ENCODE measurements at places on chromosomes 5 and 9.

- no peak for DNase-seq
Observed at GRCh38 chr9:115413304-115413703, 295.3 kb upstream of the TNC start.

- no peak for DNase-seq
Observed at GRCh38 chr9:105290418-105290817, 46.0 kb downstream of the SLC44A1 start.

GRCh38 chr5:33679791-33680190, 212.0 kb downstream of the ADAMTS12 start:
- DNase-seq = no peak

DNA sequence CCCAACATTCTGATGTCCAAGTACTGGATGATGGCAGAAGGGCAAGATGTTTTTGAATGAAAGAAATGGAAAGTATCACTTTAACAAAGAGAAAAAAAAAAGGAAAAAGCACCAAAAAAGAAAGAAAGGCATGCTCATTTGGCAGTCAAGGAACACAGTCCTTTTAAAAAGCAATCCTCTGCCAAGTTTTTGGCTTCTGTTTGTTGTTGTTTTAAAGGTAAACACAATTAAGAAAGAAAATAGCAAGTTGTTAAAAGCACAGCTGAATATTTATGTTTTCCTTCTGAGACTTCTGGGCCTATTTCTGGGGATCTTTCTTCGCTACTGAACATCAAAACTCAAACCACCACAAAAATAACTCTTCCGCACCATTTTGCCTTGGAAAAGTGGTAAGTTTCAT, 162.1 kb downstream of the TRPM3 start:
- no peak for DNase-seq

GRCh38 chr9:127058645-127059021, 63.8 kb downstream of the ANGPTL2 start:
- no peak for DNase-seq

DNA sequence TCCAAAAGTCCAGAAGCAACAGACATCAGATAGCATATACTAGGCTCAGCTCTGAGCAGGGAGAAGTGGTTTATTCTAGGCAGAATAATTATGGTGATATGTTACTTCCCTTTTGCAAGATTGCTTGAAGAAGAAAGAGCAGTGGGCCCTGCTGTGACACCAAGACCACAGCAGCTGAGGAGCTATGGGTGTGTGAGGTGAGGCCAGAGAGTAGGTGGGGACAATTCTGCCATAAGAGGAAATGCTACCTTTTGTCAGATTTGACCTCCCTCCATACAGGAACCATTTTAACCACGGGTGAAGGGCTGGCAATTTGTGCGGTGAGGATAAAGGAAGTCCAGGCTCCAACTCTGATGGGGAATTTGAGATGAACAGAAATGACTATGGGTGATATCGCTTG, 51.3 kb downstream of the TNFSF15 start:
- no peak for DNase-seq

DNA sequence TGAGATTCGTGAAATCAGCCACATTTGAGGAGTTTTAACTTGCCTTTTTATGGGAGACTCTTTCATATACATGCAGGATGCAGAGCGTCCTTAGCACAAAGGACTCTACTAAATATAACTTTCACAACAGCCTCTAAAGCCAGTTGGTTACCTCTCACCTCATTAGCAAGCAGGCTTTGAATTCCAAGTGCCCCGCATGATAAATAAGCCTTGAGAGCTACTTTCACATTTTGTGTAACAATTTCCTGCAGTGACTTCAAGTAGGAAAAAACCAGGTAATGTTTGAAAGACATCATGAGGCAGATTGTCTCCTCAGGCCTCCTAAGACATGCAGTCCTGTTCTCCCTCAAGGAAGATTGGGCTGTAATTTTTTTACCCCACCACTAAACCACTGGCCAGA, 50.5 kb downstream of the RALGPS1 start:
- no peak for DNase-seq

- DNase-seq = no peak
Observed at GRCh38 chr5:132295505-132296411, 1.6 kb downstream of the SLC22A4 start.

- no peak for DNase-seq
Observed at GRCh38 chr9:92952906-92953610, 5.7 kb downstream of the FGD3 start.

- DNase-seq = no peak
Observed at GRCh38 chr5:68161156-68161555, 54.4 kb upstream of the PIK3R1 start.

GRCh38 chr5:65172486-65173129, 309.1 kb downstream of the ADAMTS6 start:
- no peak for DNase-seq

DNA sequence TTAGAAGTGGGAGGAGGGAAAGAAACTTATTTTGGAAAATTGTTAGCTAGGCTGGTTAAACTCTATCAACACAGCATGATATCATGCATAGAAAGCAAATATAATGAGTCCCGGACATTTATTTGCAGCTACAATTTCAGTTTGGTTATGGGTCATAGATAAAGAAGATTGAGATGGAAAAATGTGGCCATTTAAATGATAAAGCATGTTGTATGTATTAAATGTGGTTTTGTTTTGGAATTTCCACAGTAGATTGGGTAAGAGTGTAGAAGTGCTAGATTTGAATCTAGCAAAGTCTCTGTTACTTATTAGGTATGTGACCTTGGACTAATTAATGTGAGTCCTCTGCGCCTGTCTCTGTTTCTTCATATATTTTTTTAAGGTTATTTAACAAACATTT, 217.4 kb downstream of the KDM4C start:
- DNase-seq = no peak

GRCh38 chr5:150064681-150065220, 21.6 kb downstream of the CSF1R start:
- DNase-seq = no peak

GRCh38 chr9:79652598-79652997, 80.8 kb downstream of the TLE4 start:
- no peak for DNase-seq

DNA sequence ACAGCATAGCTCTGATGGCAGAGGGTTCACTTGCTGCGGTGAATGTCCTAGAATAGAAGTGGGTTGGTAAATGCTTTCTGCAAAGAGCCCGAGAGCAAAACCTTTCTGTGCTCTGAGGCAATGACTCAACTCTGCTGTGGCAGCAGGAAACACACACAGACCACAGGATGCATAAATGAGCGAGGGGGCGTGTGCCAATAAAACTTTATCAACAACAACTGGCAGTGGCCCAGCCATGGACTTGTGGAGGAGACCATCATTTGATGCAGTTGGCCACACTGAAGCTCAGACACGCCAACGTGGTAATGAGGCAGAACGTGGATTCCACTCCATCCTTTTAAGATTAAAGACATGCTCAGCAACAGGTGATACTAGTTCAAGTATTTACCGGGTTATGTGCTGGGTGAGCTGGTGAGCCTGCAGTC, 6.8 kb downstream of the MRPL36 start:
- DNase-seq = peak; percentile 90

- no peak for DNase-seq
Observed at GRCh38 chr5:171703146-171703545, 82.5 kb upstream of the SMIM23 start.

- no peak for DNase-seq
Observed at GRCh38 chr5:83145882-83146331, 68.6 kb downstream of the XRCC4 start.

DNA sequence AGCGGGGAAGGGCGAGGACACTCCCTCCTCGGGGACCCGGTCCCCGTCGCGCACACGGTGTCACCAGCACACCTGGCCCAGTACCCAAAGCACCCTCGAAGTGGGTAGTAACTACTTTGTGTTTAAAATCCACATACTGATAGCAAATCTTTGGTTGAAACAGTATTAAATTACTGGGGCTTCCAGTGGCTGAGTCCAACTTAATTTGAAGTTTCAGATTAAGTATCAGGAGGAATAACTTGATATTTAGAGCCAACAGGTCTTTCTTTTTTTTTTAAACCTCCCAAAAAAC, 615 bp downstream of the ATG10 start:
- DNase-seq = no peak

- no peak for DNase-seq
Observed at GRCh38 chr5:19880458-19880857, 107.5 kb downstream of the CDH18 start.

All from CD4-positive, alpha-beta T cell treated with Interleukin-15 for 4 hours (primary cell).